ENCODE measurements at places on chromosomes 12 and 14. TPM values are rescaled to one million over a fixed set of nuclear protein-coding genes. Genes with fewer than 3 reads are reported as not detected.

TTC8 gene
- total RNA-seq, result 17.2 TPM

SSTR1 gene
- total RNA-seq, result 4.0 TPM

C12orf50 gene
- 0.13 TPM for total RNA-seq

PLBD2 gene
- total RNA-seq, result 37.9 TPM

PDE3A gene
- 18.3 TPM for total RNA-seq

KIF5A gene
- total RNA-seq, result 1.3 TPM

TOMM20L gene
- total RNA-seq, result not detected

ACOT6 gene
- total RNA-seq, result not detected

TMEM121 gene
- total RNA-seq, result 3.1 TPM

NXPH4 gene
- total RNA-seq, result 0.16 TPM

TTC9 gene
- 5.2 TPM for total RNA-seq
